ENCODE measurements at places on chromosomes 3 and 15.

GRCh38 chr15:58650102-58650501 lies 99.4 kb downstream of the ADAM10 start:
- no peak for DNase-seq

- no peak for DNase-seq
Observed at GRCh38 chr3:141405591-141405990, 37.3 kb downstream of the ZBTB38 start.

GRCh38 chr3:45043728-45044299 lies 17.7 kb downstream of the CLEC3B start:
- DNase-seq: no peak

GRCh38 chr3:73228959-73229358 lies 167.5 kb downstream of the EBLN2 start:
- DNase-seq: no peak

GRCh38 chr15:86349565-86349964 lies 269.9 kb downstream of the AGBL1 start:
- DNase-seq: no peak

- no peak for DNase-seq
Observed at GRCh38 chr3:43215663-43216275, 70.6 kb upstream of the SNRK start.

- no peak for DNase-seq
Observed at GRCh38 chr15:66389098-66389858, 2.6 kb downstream of the MAP2K1 start.
